Hepatocyte (in vitro differentiated cells): ENCODE measurements at places on chromosomes 3 and 15.

DNA sequence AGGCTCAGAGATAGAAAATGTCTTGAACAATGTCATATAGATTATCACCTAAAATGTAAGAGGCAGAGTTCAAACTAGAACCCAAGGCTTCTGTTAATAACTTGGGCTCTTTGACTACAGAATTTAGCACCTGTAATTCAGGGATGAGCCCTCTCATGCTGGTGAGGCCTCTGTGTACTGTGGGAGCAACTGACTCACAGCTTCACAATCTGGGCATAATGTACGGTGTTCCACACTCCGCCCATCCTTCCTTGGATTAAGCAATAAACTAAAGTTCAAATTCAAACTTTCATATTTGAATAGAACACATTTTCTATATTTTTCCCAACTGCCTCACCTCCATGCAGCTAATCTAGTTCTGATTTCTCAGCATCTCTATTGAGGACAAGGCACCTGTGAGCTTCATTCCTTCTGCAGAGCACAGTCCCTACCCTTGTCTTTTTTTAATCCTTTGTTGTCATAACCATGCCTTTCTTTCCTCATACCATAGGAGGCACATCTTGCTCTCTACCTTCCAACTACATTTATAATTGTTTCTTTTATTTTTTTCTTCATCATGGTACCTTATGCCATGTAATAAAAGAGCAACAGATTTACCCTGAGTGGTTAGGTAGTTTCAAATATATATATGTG, 392.1 kb downstream of the NLGN1 start:
- peak; percentile 39 for DNase-seq

GRCh38 chr15:84740691-84741090, 7.7 kb upstream of the ZNF592 start:
- DNase-seq = no peak

DNA sequence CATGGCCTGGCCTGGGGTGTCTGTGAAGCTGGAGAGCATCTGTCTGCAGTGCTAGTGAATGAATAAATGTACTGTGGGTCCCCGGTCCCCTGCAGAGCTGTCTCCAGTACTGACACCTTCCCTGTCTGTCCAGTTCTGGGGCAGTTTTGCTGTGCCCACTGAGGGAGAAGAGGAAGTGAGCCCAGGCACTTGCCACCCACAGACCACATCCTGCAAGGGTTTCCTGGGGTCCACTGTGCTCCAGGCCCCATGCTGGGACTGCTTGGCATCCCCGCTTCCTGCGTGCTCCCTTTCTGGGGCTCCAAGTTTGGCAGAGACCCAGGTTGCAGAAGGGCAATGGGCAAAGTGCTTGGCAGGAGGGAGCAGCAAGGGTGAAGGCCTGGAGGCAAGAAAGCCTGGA, 4.9 kb upstream of the SLC6A6 start:
- DNase-seq = no peak

GRCh38 chr15:90151989-90152645, 49.0 kb upstream of the SEMA4B start:
- no peak for DNase-seq

DNA sequence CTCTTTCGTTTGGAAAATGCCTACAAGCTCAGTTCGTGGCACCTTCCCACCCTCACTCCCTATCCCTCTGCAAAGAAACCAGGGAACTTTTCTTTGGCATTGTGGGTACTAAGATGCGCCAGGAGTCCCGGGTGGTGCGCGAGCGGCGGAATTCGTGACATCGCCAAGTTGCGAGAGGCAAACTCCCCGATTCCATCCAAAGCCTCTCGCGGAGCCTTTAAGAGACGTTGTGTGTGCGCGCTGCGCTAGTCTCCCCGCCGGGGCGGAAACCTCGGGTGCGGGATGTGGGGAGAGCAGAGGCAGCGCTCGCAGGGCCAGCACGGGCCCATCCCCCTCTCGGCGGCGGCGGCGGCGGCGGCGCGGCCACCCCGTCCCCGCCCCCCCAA, 443 bp upstream of the NR2F2 start:
- DNase-seq = no peak

DNA sequence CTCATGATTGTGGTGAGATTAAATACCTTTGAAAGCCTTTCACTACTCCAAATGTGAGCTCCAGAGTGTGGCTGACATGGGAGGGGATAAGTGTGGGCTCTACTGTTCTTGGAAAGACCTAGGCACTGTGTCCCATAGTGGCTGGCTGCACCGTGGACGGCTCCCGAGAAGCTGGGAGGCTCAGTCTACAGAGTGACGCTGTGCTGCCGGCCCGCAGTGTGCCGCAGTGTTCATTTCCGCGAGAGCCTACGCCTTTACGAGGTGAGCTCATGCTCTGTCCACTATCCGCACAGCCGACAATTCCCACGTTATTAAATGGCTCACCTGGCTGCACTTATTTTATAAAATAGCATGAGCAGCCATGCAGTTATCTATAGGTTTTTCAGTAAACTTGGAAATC, 66.9 kb downstream of the MTHFS start:
- DNase-seq = no peak

DNA sequence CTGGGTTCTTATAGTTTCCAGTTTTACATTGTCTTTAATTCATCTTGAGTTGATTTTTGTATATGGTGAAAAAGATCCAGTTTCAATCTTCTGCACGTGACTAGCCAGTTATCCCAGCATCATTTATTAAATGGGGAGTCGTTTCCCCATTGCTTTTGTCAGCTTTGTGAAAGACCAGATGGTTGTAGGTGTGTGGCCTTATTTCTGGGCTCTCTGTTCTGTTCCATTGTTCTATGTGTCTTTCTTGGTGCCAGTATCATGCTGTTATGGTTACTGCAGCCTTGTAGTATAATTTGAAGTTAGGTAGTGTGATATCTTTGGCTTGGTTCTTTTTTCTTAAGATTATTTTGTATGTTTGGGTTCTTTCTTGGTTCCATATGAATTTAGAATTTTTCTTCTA, 432.2 kb downstream of the UNC13C start:
- DNase-seq = no peak

GRCh38 chr3:125990253-125990970, 21.4 kb downstream of the ROPN1B start:
- DNase-seq = peak; percentile 93

GRCh38 chr3:58109752-58110151, 101.0 kb downstream of the DNASE1L3 start:
- DNase-seq = no peak

- no peak for DNase-seq
Measured at GRCh38 chr3:162441716-162442115, 945.1 kb downstream of the OTOL1 start.

DNA sequence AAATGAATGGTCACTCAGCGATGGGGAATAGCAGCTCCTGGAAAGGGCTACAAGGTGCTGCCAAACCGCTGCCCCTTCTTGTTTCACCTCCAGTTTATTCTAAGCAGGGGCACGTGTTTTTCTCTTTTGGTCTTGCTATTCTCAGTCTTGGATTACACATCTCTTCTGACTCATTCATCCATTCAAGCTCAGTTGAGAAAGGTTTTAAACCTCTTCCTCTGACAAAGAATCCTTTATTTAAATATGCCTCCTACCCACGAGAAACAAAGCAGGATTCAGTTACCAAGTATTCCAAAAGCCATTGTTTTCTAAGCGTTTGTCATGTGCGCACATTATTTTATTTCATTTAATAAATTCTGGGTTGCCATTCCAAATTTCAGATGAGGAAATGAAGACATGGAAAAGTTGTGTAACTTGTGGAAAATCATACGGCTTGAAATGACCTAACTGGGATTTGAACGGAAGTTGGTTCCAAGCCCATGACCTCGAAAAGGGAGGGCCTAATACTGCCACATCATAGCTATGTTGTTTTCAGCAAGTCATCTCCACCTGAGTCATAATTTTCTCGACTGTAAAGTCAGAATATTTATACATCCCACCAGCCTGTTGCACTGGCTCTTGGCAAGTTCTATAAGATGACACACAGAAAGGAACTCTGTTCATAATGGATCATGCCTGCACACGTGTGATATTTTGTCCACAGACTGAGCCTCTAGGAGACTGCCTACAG, 292.0 kb upstream of the SLCO3A1 start:
- DNase-seq = peak; percentile 8

DNA sequence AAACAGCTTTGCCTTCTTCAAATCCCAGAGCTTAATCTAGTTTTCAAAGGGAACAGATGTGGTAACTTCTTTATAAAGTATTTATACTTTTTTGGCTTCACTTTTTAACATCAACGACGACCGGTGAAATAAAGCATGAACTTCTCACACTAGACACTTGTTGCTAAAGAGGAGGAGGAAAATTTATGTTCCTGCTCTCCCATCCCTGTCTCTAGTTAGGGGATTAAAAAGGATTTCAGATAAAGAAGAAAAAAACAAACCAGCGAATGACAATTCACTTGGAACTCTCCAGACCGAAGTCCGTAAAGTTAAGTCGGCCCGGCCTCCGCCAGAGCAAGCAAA, 672 bp downstream of the NEDD4 start:
- no peak for DNase-seq

DNA sequence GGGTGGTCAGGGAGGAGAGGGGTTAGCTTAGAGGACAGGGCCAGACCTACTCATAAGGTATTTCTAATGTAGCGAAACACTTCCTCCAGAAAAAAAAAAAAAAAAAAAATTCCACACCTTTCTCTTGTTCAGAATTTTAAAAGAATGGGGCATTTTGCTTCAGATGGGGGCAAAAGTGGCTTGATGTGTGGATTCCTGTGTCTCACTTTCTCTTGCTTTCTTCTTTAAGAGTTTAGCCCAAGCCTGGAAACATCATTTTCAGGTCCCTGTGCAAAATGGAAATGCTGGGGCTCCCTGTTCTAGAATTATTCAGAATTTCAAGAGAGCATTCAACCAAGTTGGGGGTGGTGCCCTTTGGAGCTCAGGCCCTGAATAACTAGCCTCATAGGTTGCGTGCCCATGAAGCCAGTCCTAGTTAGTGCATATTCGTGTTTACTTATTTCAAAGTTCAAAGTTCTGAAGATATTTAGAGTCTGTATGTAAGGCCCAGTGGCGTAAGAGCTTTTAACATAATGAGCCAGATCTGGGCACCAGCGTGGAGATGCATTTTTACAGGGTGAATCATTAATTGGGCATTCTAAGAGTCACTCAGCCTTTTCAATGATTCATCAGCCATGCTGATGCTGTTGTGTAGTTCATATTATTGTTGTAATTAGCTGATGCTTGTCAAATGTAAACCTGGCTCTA, 104.5 kb downstream of the RPLP1 start:
- peak; percentile 86 for DNase-seq

DNA sequence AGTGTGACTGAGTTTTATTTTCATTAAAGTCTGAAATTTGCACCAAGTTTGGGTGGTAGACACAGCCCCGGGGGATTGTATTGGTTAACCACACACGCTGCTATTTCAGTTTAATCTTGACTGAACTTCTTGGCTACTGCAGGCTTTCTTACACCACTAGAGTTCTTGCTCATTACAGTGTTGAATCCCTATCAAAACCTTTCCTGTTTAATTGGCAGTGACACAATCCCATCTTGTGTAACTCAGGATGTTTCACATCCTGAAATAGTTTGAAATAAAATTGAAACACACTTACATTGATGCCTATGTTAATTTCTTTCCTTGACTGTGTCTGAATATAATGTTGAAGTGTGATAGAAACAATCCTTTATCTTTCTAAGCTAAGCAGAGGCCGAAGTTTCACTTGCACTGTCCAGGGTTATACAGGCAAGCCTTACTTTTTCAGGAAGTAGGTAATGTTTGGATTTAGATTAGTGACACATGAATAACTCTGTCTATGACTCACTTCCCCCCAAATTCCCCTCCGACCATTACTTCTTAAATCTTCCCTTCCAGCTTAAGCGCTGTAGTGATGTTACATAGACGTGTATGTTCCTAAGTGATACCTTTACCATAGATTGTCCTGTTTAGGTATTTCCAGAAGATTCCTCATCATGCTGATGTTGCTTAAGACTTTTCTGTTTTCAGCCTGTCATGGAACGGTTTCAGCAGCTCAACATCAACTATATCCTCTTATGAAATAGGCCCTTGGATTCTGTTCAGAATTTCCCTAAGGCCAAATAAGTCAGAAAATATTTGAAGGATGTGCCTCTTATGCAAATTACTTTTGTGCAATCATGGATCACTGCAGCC, 16.8 kb downstream of the ATG7 start:
- peak; percentile 47 for DNase-seq

DNA sequence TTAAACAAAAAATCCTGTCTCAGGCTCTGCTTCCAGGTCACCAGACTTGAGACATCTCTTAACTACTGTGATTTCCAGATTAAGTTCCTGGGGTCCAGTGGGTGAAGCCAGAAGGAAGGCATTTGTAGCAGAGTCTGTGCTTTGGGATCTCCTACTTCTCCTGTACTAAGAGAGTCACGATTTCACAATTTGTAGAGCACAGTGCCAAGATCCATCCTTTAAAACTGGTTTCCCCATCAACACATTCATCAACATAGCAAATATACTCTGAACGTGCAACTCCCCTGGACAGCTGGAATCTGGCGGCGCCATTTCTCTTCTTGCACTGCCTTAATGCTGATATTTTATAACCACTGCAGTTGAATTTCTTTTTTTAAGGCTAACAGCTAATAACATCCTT, 33.2 kb downstream of the CDCP1 start:
- no peak for DNase-seq

GRCh38 chr3:177529716-177530335, 332.5 kb upstream of the TBL1XR1 start:
- no peak for DNase-seq

DNA sequence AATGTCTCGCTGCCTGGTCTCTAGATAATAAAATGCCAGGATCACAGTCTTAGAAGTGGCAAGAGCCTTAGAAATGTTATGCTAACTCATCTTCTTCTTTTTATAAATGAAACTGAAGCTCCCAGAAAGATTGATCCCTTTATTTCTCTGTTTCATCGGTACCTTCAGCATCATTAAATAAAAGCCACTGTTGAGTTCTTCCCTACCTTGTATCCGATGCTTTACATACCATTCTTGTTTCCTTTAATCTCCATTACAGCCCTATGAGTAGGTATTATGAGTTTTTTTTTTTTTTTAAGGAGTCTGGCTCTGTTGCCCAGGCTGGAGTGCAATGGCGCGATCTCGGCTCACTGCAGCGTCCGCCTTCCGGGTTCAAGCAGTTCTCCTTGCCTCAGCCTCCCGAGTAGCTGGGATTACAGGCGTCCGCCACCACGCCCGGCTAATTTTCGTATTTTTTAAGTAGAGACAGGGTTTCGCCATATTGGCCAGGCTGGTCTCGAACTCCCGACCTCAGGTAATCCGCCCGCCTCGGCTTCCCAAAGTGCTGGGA, 815 bp upstream of the ABCC5 start:
- DNase-seq = no peak

DNA sequence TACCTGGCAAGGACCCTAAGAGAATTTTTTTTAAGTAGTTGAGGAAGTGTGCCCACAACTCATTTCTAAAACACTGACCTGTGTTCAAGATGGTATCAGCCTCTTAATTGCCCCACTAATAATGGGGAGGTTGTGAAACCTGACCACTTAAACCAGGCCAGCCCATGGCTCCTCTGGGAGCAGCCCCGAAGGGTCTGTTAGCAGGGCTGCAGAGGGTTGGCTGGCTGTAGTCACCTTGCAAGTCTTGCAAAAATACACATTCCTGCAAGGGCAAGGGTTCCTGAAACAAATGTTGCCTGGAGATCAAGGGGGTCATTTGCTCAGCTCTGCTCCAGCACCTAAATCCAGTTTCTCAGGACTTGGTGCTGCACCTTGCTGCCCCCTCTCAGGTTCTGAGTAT, 3.2 kb downstream of the IL17RD start:
- DNase-seq = no peak
